ENCODE measurements at places on chromosomes 4 and X. TPM values are rescaled to one million over a fixed set of nuclear protein-coding genes. Genes with fewer than 3 reads are reported as not detected.
A peak's percentile ranks its signal among the peaks of the same experiment; 100 is the strongest.

GRCh38 chr4:174201871-174202270 lies 81.6 kb downstream of the FBXO8 start:
- no peak for DNase-seq
- H3K27me3 ChIP-seq, result peaks cover 33% of the 10 kb centered on the region
- H3K36me3 ChIP-seq, result no peaks in the 10 kb centered on the region
- H3K27ac ChIP-seq, result no peak overlapping the region

GRCh38 chr4:123396307-123397143 lies at the start of gene SPRY1:
TSS of gene SPRY1 (plus strand) at chr4:123396795. CDS start at chr4:123401592, 4,797 bp downstream.
- H3K36me3 ChIP-seq, result peaks cover 10% of the 10 kb centered on the region
- peak within 1 kb of the TSS; percentile 87 for H3K4me3 ChIP-seq
- peaks cover 18% of the 10 kb centered on the region for H3K4me1 ChIP-seq
- DNase-seq, result peak; percentile 88
- peaks cover 15% of the 10 kb centered on the region for H3K27me3 ChIP-seq

- no peak overlapping the region for H3K27ac ChIP-seq
- no peaks in the 10 kb centered on the region for H3K36me3 ChIP-seq
- no peaks in the 10 kb centered on the region for H3K4me1 ChIP-seq
Observed at GRCh38 chr4:174808119-174808518, 20.9 kb downstream of the GLRA3 start.

DNA sequence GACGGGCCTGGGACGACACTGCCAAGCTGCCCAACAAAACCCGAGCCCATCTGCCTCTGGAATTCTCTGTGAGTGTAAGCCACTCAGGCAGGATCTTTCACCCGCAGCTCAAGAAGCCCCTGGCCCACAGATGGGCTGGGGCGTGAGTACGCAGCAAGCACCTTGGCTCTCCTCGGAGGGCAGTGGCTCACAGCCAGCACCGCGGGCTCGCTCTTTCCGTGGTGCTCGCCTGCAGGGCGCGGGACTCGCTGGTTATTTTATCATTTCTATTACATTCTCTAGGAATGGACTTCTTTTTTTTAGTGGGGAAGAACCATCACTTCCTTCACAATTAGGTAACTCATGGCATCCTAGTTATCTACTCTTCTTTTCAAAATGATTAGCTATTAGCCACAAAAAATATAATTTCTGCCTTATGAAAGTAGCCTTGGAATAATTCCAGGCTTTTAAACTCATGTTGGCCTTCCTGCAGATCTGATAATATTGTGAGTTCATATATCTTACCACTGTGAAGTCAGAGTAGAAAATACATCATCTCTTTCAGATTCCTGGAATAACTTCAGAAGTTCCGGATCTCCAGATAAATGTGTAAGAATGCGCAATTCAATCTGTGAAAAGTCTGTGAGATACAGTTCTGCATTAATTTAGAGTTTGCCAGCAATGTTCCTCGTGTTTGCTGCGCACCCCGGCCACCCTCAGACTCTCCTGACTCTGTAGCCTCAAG lies 68.6 kb downstream of the NAT8L start:
- H3K4me1 ChIP-seq, result no peaks in the 10 kb centered on the region
- no peak overlapping the region for H3K4me3 ChIP-seq
- no peak for DNase-seq
- no peak overlapping the region for H3K27ac ChIP-seq
- peaks cover 1% of the 10 kb centered on the region for H3K36me3 ChIP-seq

- no peak overlapping the region for H3K4me3 ChIP-seq
- H3K36me3 ChIP-seq, result no peaks in the 10 kb centered on the region
- no peaks in the 10 kb centered on the region for H3K27me3 ChIP-seq
- H3K4me1 ChIP-seq, result no peaks in the 10 kb centered on the region
- no peak for DNase-seq
- no peak overlapping the region for H3K27ac ChIP-seq
Observed at GRCh38 chr4:36872679-36873078, 371.9 kb upstream of the NWD2 start.

DNA sequence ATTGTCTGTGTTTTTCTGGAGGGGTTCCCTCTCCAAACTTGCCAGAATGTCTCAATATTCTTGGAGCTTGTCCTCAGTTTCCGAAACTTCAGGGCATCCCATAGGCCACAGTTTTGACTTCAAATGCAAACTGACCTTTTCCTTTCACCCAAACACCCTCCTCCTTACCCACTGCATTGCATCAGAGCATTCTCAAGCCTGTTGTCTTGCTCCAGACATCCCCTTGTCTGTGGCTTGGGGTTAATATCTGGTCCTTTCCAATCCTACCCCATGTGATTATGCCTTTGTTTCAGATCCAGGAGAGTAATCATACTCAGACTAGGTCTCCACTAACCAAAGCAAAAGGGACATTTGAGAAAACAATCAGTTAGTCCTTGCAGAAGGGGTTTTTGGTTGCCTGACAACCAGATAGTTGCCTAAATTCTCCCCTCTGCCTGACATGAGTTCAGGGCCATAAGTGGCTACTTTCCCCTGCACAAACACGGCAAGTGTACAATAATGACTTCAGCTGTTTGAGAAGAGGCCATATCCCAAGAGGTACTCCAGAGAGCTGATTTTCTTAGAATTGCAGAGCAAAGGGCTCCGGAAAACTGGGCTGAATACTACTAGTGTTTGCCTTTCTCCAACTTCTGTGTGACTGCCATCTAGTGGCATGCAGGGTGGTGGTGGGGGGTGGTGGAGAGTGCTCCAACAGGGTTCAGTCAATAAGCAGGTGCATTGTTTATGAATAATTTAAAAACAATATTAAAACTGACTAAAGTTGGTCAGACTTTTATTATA lies 130.2 kb downstream of the CHRDL1 start:
- no peak overlapping the region for H3K27ac ChIP-seq
- H3K27me3 ChIP-seq, result no peaks in the 10 kb centered on the region
- H3K36me3 ChIP-seq, result no peaks in the 10 kb centered on the region
- no peaks in the 10 kb centered on the region for H3K4me1 ChIP-seq
- no peak overlapping the region for H3K4me3 ChIP-seq

GRCh38 chr4:169945636-169946035 lies 80.6 kb downstream of the MFAP3L start:
- no peaks in the 10 kb centered on the region for H3K4me1 ChIP-seq
- no peaks in the 10 kb centered on the region for H3K36me3 ChIP-seq
- no peak for DNase-seq
- no peak overlapping the region for H3K4me3 ChIP-seq
- H3K27ac ChIP-seq, result no peak overlapping the region
- peaks cover 5% of the 10 kb centered on the region for H3K27me3 ChIP-seq

DNA sequence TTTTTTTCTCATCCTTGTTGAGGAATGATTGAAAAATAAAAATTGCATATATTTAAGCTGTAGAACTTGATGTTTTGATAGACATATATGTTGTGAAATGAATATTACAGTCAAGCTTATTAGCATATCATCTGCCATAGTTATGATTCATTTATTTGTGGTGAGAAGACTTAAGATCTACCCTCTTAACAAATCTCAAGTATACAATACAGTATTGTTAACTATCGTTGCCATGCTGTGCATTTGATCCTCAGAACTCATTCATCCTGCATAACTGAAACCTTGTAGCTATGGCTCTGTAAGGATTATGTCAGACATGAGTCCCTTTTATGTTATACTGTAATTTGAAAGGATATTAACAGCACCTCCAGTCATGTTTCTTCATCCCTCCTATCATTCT lies 2045.3 kb downstream of the ARAP2 start:
- H3K27ac ChIP-seq, result no peak overlapping the region
- no peaks in the 10 kb centered on the region for H3K36me3 ChIP-seq
- no peaks in the 10 kb centered on the region for H3K4me1 ChIP-seq
- no peaks in the 10 kb centered on the region for H3K27me3 ChIP-seq

- no peaks in the 10 kb centered on the region for H3K27me3 ChIP-seq
- no peaks in the 10 kb centered on the region for H3K4me1 ChIP-seq
- no peak overlapping the region for H3K27ac ChIP-seq
- no peaks in the 10 kb centered on the region for H3K36me3 ChIP-seq
- DNase-seq, result no peak
Observed at GRCh38 chrX:108426262-108426661, 12.0 kb downstream of the COL4A6 start.

GRCh38 chr4:4490041-4490440 lies 51.8 kb downstream of the STX18 start:
- H3K36me3 ChIP-seq, result no peaks in the 10 kb centered on the region
- H3K4me1 ChIP-seq, result peaks cover 8% of the 10 kb centered on the region
- no peaks in the 10 kb centered on the region for H3K27me3 ChIP-seq
- H3K4me3 ChIP-seq, result no peak overlapping the region

DNA sequence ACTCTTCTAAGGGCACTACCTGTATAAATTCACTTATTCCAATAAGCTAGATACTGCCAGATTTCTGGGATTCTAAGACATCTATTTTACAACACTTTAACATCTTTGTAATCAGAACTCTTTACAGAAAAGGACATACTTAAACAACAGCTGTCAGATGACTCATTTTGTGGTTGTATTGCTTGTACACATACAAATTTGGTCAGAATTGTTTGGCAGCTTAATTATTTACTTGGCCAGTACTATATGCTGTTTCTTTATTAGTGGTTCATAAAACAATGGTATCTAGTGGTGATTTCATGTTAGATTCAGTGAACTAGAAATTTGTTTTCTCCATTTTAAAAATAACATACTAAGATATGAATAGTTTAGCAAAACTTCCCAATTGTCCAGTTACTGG lies 27.2 kb downstream of the PALLD start:
- peaks cover 2% of the 10 kb centered on the region for H3K27me3 ChIP-seq
- no peaks in the 10 kb centered on the region for H3K4me1 ChIP-seq
- no peaks in the 10 kb centered on the region for H3K36me3 ChIP-seq
- H3K27ac ChIP-seq, result no peak overlapping the region
- no peak overlapping the region for H3K4me3 ChIP-seq

DNA sequence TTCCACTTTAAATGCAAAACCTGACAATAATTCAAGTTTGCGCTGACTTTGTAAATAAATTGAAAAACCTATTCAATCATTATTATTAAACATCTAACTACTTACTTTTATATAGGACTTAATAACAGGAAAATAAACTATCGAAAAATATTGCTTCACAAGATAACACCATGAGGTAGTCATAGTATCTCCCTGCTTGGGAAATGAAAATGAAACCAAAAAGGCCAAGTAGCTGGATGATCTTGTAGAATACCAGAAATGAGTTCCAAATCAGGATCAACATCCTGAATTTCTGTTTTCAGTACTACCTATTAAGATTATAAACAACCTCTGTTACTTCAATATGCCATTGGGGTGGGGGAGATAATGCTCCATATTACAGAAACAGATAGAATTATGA lies 58.9 kb downstream of the CHIC2 start:
- no peak overlapping the region for H3K4me3 ChIP-seq
- H3K27ac ChIP-seq, result no peak overlapping the region
- DNase-seq, result no peak
- no peaks in the 10 kb centered on the region for H3K27me3 ChIP-seq
- peaks cover 19% of the 10 kb centered on the region for H3K36me3 ChIP-seq

DNA sequence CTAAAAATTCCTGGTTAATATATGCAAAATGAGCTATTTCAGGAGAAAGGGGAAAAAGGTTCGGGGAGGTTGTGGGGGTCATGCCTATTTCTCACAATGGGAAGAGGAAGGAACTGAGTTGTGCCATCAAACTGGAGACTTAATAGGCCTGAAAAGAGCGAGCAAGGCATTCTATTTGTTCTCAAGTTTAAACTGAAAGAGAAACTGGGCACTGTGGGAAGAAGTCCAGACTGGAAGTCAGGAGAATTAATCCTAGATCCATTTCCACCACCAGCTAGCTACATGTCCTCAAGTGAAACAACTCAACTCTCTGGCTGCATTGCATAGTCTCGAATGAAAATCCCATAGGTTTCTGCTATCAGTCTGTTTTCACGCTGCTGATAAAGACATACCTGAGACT lies 50.6 kb downstream of the PPARGC1A start:
- no peak for DNase-seq
- no peaks in the 10 kb centered on the region for H3K4me1 ChIP-seq
- no peaks in the 10 kb centered on the region for H3K36me3 ChIP-seq
- H3K27ac ChIP-seq, result no peak overlapping the region
- H3K4me3 ChIP-seq, result no peak overlapping the region
- no peaks in the 10 kb centered on the region for H3K27me3 ChIP-seq

DNA sequence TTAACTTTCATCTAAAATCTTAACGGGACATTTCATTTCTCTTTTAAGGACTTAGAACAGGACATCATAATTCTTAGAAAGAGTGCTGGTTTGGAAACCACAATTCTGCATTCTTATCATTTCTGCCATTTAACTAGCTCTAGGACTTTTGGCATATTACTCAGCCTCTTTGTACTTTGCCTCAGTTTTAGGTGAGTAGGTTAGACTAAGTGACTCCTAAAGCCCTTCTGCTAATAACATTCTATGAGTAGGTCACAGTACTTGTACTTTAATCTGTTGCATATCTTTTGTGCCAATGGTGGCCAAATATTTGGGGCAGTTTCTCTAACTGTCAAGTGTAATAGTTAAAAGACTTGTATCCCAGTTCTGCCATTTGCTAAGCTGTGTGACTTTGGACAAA lies 115.4 kb upstream of the NUDT6 start:
- H3K36me3 ChIP-seq, result peaks cover 36% of the 10 kb centered on the region
- no peak overlapping the region for H3K27ac ChIP-seq
- DNase-seq, result no peak

- H3K27me3 ChIP-seq, result no peaks in the 10 kb centered on the region
- H3K27ac ChIP-seq, result no peak overlapping the region
- no peaks in the 10 kb centered on the region for H3K36me3 ChIP-seq
- no peak for DNase-seq
- H3K4me1 ChIP-seq, result no peaks in the 10 kb centered on the region
Observed at GRCh38 chrX:42505016-42505415, 272.9 kb downstream of the PPP1R2C start.

- H3K27me3 ChIP-seq, result no peaks in the 10 kb centered on the region
- no peaks in the 10 kb centered on the region for H3K4me1 ChIP-seq
- no peak overlapping the region for H3K27ac ChIP-seq
- H3K36me3 ChIP-seq, result no peaks in the 10 kb centered on the region
- no peak overlapping the region for H3K4me3 ChIP-seq
Observed at GRCh38 chrX:54248309-54248708, 65.3 kb upstream of the FAM120C start.

DNA sequence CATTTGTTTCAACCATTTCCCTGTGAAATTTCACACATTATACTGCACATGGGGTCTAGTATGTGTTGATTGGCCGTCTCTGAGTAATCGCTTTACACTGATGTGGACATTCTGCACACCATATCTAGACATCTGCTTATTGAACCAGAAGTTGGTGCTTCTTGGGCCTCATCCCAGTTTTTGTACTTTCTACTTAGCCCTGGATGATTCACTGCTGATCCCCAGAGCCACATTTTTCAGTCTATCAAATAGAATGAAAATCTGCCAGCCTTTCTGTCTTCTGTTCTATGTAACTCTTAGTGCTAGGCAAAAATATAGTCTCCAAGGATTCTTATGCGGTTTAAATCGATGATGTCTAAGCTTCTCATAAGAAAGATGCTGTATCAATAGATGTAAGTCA lies 40.5 kb upstream of the RELL1 start:
- no peaks in the 10 kb centered on the region for H3K27me3 ChIP-seq
- peaks cover 15% of the 10 kb centered on the region for H3K4me1 ChIP-seq
- DNase-seq, result no peak
- no peaks in the 10 kb centered on the region for H3K36me3 ChIP-seq

The SATL1 gene
- not detected for total RNA-seq

The UGT2B7 gene
- total RNA-seq, result not detected

The SMIM10L2A gene
- total RNA-seq, result 0.41 TPM

The BMP15 gene
- not detected for total RNA-seq

The KLB gene
- total RNA-seq, result not detected

The ADGRG2 gene
- not detected for total RNA-seq

The HPSE gene
- 16.1 TPM for total RNA-seq
